ENCODE measurements at places on chromosomes 4 and X.

DNA sequence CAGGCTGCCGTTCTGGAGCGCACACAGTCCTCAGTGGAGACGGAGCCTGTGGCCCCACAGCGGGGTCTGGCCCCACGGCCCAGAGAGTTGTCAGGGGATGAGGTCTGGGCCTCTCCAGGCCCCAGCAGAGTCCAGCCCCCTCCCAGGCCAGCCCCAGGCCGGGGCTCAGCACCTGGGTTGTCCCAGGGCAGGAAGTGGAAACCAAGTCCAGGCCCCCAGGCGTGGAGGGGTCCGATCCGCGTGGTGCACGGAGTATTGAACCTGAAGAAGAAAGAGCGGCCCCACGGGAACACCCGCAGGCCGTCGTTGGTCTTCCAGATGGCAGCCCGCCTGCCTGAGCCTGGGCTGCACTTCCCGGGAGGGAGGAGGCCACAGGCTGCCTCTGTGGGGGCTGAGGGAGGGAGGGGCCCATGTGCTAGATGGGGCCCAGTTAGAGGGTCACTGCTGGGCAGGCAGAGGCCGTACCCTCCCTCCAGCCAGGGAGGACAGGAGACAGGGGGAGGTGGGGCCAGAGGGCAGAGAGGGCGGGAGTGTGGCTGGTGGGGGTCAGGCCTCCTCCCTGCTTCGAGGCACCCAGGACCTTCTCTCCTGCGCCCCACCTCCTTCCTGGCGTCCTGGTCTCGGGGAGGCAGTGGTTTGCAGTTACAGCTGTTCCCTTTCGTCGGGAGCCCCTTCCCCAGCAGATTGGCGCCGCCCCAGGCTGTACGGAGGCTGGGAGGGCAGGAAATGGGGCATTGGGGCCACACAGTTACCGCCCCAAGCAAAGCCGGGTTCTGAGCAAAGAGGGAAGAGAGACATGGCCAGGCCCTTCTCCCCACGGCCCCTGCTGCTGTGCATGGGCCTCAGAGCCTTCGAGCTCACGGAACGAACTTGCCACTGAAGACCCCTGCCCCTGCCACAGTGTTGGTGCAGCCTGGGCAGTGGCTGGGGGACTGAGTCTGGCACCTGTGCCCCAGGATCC lies 8.1 kb downstream of the HGFAC start:
- DNase-seq, result no peak

- DNase-seq, result no peak
Observed at GRCh38 chrX:33307911-33308354, 96.6 kb upstream of the DMD start.

- DNase-seq, result no peak
Observed at GRCh38 chr4:26887143-26887542, 26.5 kb downstream of the STIM2 start.

- no peak for DNase-seq
Observed at GRCh38 chr4:128387600-128388351, 100.2 kb upstream of the PGRMC2 start.

GRCh38 chr4:100894339-100894870 lies 376.6 kb upstream of the EMCN start:
- no peak for DNase-seq

- DNase-seq, result no peak
Observed at GRCh38 chr4:52780617-52781354, 29.6 kb upstream of the ERVMER34-1 start.

GRCh38 chr4:16685536-16685935 lies 212.9 kb downstream of the LDB2 start:
- no peak for DNase-seq

DNA sequence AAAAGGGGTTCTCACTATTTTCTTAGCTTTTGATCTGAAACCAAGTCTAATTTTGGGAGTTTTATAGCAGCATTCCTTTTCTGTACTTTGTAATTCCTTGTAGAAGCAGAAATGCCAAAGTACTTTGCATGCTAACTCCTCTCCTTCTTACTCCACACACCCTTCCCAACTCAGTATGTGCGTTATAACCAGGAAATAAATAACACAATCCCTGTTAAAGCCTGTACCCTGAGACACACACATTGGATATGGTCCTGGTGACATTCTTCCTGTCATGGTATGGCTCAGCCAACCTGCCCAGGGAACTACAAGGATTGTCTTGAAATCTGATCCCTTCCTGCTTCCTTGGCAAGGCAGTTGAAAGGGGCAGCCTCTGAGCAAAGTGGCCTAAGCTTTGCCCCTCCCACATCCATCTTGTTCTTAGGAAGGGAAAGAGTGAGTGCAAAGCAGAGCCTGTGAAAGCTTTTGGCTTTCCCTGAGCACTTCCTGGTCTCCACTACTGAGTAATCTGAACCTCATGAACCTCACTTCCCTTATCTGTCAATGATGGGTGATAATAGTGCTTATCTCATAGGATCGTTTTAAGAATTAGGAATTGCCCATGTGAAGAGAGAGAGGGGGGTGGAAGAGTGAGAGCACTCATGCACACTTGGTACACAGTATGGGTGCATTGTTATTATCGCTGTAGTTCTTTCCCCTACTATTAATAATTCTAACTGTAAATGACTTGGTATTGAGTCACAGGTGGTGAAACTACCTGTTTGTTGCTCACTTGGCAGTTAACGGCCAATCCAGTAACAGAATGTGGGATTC lies 109.3 kb downstream of the AFF2 start:
- no peak for DNase-seq

- no peak for DNase-seq
Observed at GRCh38 chrX:35826503-35826902, 28.4 kb downstream of the MAGEB16 start.

Measured in CD4-positive, alpha-beta T cell treated with Interleukin-17A for 4 hours (primary cell).